ENCODE measurements at places on chromosomes 12 and 14. TPM values are rescaled to one million over a fixed set of nuclear protein-coding genes. Genes with fewer than 3 reads are reported as not detected.

The PPM1H gene
- not detected for total RNA-seq

DNA sequence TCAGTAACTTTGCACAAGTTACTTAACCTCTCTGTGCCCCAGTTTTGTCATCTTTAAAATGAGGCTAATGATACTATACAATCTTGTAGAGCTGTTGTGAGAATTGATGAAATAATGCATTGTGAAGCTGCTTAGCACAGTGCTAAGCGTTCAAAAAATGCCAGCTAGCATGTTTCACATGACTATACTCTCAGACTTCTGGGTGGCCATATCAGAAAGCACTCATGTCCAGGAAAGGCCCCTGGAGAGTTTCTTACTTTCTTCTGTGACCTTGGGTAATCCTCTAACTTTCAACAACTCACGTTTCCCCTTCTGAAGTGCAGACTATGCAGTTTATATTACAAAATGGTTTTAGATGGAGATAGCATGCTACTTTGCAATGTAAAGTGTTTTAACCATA lies 68.1 kb downstream of the TPH2 start:
- DNase-seq = no peak

DNA sequence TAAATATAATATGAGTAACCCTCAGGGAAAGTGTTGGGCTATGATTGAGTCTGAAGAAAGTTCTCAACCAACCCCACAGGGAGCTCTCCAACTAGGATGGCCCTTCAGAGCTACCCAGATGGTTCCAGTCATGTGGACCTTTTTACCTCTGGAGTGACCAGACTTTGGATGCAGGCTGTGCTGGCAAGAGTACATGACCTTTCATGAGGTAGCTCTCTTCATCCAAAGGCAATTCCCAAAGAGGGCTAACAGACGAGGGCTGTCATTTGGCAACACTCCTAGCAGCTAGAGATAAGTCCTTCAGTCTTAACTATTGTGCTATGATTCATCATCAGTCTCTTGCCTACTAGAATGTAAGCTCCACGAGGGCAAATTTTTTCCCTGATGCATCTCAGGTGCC lies 75.4 kb downstream of the DUSP6 start:
- no peak for DNase-seq

The LRFN5 gene
- total RNA-seq = not detected

DNA sequence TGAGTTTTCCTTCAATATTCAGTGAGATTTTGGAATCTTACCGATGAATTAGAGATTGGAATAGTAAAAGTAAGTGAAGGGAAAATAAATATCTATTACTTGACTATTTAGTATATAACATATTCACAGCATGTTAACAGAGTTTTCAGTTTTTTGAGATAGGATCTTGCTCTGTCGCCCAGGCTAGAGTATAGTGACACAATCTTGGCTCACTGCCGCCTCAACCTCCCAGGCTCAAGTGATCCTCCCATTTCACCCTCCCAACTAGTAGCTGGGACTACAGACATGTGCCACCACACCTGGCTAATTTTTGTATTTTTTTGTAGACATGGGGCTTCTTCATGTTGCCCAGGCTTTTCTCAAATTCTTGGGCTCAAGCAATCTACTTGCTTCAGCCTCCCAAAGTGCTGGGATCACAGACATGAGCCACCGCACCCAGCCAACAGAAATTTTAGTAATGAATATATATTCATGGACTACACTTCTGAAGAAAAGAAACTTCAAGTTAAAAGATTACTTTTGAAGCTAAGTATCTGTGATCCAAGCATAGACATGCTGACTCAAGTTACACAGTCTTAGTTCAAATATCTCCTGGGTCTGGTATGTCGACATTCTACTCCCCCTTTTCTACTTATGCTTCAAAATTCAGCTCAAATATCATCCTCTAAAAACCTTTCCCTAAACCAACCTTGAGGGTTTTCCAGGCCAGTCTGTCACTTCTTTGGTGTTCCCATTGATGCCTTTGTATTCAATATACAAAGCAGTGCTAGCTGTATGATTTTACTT lies 13.8 kb downstream of the UBE2N start:
- no peak for DNase-seq
